ENCODE measurements at places on chromosomes 5 and 9.

- DNase-seq, result no peak
These were observed 146.4 kb downstream of the EGFLAM start for GRCh38 chr5:38404667-38405276.

DNA sequence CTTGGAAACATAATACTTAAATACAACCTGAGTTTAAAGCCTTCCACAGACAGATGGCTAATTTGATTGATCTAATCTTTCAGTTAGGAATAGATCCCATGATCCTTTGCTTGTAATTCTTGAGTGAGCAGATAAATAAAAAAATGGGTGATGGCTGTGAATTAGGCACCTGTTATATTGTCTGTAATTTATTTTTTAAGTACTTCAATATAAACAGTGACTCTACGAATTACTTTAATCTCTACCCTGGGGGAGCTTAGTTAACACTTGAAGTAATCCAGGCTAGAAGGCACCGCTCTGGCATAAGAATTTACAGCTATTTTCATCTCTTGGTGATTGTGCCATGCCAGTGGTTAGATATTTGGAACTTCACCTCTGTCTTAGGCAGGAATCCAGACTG is 9.0 kb downstream of the EGFLAM start:
- DNase-seq, result no peak

DNA sequence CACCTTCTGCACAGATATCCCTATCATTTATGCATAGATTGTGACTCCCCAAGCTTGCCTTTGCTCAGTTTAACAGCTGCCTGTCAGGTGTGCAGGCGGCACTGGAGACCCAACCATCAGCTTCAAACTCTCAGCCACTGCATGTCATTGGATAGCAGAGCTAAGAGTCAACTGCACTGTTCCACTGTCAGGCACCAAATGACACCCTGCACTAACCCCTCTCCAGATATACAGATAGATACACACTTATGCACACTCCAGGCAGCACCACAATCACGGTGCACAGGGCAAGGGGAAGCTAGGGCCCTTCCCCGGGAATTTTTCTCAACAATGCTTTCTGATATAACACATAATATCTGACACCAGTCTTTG is 142.3 kb downstream of the BNC2 start:
- no peak for DNase-seq

GRCh38 chr9:133203506-133204075 is 5.5 kb downstream of the OBP2B start:
- no peak for DNase-seq

- DNase-seq, result no peak
These were observed 63.7 kb downstream of the TJP2 start for GRCh38 chr9:69237702-69238295.

GRCh38 chr9:8012986-8013385 is 213.4 kb upstream of the DMAC1 start:
- DNase-seq, result no peak

- no peak for DNase-seq
These were observed 239.1 kb downstream of the MAN2A1 start for GRCh38 chr5:109928811-109929210.

GRCh38 chr5:32936329-32936728 is 225.2 kb downstream of the NPR3 start:
- DNase-seq, result no peak

DNA sequence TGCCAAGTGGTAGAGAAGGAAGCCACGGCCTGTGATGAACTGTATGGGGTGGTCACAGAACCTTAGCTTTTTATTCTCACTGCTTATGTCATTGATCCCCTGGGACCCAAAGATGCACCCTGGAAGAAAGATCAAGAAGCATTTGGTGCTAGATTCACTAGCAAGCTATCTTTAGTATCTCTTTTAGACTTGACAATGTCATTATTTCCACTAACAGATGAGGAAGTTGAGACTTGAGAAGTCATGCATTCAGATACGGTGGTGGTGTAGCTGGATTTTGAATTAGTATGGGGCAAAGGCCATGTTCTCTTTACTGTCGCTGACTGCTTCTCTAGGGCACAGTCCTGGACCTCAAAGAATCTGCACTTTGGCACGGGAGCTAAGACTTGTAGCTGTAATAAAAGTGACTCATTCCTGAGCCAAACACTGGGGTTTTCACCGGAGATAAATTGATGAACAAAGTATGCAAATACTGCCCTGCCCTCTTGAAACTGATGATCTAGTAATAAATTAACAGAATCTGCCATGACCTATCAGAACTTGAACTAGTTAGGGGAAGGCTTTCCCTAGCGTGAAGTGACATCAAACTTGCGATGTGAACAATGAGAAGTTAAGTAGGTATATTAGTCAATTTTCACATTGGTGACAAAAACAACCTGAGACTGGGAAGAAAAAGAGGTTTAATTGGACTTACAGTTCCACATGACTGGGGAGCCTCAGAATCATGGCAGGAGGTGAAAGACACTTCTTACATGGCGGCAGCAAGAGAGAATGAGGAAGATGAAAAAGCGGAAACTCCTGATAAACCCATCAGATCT is 5.4 kb downstream of the GDA start:
- DNase-seq, result no peak

All from activated CD4-positive, alpha-beta T cell treated with anti-CD3 and anti-CD28 coated beads, Interleukin-2, amount 50 U/mL, for 16 hours (primary cell).